NCI-H69 (cell line): ENCODE measurements at places on chromosomes 2 and 18.

DNA sequence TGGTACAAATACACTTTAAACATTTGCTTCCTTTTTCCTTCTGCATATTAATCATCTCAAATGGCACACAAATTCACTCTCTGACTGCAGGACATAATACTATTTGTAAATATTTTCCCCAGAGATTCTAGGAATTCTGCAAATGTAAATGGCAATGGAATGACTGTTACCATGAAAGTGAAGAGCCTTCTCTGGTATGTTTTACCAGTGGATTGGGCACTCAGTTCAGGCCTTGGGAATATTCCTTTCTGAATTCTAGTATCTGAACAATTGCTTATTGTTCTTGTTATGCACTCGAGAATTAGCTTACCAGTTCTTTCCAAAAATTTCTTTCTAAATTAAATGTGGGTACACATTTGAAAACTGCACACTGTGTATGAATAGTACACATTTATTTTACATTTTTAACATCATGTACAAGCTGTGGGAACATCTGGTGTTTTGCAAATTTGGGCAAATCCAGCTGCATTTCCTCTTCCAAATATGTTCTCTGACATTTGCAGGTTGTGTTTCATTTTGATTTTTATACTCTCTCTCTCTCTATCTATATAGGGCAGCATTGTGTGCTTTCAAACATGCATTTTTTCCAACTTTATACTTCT, 289.1 kb downstream of the NBAS start:
- DNase-seq = no peak

- no peak for DNase-seq
These were observed 116.3 kb upstream of the HAAO start for GRCh38 chr2:42908518-42909200.

DNA sequence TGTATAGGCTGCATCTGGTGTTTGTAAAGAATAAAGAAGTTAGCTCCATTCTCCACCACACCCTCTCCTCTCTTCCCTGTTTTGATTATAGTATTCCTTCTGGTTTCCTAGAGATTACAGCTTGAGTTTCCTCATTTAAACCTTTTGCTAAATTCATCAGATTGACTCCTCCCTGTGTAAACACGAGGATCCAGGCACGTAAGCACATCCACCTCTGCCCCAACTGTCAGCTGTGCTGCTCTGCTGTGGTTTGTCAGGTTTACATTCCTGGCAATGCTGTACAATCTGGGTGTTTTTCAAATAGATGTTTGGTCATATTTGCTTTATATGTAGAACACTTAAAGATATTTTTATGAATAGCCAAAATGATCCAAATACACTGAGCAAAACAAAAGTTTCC, 302.8 kb downstream of the PTGR3 start:
- DNase-seq = peak; percentile 81

DNA sequence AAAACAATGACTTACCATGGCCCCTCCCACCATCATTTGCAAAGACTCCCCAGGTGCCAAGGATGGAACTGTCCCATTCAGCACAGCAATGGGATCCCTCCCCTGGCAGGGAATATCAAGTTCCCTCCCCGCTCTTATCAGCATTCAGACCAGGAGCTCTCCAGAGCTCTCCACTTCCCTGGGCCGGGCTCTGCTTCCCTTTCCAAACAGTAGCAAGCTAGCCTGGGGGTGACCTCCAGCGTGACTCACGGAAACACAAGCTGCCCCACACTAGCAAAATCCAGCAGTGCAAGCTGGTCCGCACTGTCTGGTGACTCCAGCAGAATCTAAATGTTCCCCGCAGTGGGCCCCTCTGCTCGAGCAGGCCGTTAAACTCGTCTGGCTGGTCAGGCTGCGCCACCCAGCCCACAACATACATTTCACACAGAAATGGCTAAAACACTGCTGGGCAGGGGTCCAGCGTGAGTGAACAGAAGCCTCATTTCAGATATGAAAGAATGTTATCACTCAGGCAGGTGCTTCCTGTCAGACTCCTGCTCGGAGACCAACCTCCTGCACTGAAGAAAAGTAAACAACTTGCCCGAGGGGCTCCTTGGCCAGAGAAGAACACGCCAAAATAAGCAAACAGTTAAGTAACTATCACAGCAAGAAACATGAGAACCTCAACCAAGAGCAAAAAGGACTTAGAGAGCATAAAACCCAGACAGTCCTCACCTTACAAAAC, 33.9 kb downstream of the STAT1 start:
- DNase-seq = peak; percentile 85

- DNase-seq = no peak
These were observed 155.1 kb upstream of the LMAN1 start for GRCh38 chr18:59514203-59514602.

DNA sequence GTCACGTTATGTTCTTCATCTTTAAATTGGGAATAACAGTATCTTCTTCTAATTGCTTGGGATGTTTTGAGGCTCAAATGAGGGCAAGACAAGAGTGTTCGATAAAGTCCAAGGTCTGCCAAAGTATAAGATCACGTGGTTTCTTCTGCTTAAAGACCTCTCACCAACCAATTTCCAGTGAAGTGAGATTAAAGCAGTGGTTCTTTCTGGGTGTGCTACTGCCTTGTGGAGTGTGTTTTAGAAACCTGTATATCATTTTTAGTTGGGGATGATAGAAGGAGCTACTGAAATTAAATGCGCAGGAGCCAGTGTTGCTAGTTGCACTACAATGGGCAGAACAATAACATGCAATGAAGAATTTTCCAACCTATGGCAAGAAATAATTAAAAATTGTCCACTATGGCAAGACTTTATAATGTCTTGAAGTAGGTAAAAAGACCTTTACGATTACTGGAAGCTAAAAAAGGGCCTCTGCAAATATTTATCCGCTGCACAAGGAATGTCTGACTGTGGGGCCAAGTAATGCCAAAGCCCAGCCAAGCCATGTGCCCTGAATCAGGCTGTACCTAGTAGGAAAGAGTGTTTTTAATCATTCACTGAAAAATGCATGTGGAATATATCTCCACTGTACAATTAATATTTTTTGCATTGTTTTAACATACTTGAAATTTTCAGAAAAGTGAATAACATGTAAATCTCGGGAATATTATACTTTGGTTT, 244.5 kb upstream of the REG3G start:
- DNase-seq = no peak

GRCh38 chr18:6737833-6738232, 8.3 kb downstream of the ARHGAP28 start:
- peak; percentile 91 for DNase-seq

- DNase-seq = no peak
These were observed 16.7 kb downstream of the POMC start for GRCh38 chr2:25151718-25152117.

GRCh38 chr2:241890524-241891235, 21.2 kb downstream of the RTP5 start:
- no peak for DNase-seq
